Left kidney (tissue), 8 donors: ENCODE measurements at places on chromosomes 6 and 20. TPM values are rescaled to one million over a fixed set of nuclear protein-coding genes. Genes with fewer than 3 reads are reported as not detected.

The EYA4 gene
- 15.3 TPM for polyA plus RNA-seq

DNA sequence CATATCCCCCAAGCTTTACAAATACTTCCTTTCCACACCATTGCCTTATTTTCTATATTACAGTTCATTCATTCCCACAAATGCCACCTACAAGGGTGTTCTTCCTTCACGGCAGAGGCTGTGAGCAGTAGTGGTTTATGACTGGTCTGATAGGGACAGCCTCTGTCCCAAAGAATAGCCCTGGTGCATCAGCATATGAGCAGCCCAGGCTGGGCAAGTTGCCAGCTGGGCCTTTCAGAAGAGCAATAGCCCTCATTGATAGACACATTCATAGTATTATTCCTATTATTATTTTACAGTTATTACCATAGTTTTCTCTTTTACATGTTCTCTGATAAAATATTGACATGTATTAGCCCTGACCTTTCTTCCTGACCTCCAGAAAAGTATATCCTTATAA is 149.9 kb downstream of the MMS22L start:
- DNase-seq: no peak

GRCh38 chr6:12693122-12693521 is 23.4 kb upstream of the PHACTR1 start:
- no peak for DNase-seq

The ARFGEF2 gene
- 33.3 TPM for polyA plus RNA-seq

The RGS19 gene
- polyA plus RNA-seq: 3.6 TPM

DNA sequence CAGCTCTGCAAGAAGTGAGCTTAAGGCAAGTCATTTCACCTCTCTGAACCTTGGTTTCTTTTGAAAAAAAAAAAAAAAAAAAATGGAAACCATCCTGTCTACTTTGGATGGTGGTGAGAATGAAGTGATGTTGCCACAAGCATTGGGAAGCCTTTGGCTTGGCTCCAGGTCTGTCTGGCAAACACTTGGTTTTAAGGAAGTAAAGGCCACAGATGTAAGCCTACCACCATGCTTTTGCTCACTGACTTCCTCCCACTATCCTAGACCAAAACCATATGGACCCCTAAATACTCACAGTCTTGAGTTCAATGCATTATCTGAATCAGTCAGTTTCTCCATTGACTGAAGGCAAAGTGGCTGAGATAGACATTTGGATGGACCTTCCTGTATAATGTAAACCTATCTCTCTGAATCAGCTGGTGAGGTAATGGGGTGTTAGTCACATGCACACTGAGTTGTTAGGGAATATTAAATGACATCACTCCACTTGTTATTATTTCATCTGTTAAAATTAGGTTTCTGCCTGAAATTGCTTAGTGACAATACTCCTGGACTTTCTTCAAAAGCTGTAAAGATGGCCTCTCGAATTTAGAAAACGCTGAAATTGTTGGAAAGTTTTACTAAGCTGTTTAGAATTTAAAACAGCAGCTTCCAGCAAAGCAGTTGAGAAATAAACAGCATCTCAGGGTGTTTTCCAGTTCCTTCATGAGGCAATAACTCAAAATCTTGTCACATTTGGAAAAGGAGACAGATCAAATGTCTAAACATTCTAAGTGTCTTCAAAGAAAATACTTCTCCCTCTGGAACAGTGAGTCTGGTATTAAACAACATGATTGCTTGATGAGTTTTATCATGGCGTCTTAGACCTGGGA is 833.5 kb downstream of the DHX35 start:
- DNase-seq: no peak

The BTNL2 gene
- 3.4 TPM for polyA plus RNA-seq

The ABRACL gene
- 52.6 TPM for polyA plus RNA-seq

The SIRPG gene
- not detected for polyA plus RNA-seq

The TULP1 gene
- polyA plus RNA-seq: 1.7 TPM

DNA sequence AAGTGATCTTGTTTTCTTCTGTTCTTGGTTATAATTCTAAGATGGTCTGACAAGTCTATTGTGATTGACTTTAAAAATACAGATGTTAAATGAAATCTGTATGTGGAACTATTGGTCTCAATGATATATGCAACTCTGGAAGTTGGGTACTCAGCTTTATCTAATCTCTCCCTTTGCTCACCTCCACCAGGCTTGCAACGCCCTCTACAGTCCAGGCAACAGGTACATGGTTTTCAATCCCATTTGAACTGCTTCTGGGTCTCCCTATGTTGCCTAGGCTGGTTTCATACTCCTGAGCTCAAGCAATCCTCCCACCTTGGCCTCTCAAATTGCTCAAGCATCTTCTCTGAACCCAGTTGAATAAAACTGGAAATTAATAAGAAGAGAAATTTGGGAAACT is 25.6 kb upstream of the HLA-DQB1 start:
- no peak for DNase-seq

The TRPC4AP gene
- polyA plus RNA-seq: 70.6 TPM

DNA sequence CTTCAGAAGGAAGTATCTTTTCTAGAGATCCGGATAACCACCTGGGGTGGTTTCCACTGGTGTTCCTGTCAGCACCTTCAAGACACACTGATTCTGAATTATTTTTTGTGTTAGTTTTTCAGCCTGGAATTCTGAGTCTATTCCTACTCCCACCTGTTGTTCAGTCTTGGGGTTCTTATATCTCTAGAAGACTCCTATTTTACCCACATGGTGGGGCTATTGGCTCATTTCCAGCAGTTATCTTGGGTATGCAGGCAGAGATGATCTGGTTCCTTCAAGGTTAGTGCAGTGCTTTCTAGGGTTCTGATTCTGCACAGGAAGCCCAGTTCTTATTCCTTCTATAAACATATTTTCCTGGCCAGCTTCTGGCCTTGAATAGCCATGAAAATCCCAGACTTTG is 175.6 kb upstream of the PDE7B start:
- peak; percentile 66 for DNase-seq

The PRR18 gene
- polyA plus RNA-seq: 0.12 TPM

DNA sequence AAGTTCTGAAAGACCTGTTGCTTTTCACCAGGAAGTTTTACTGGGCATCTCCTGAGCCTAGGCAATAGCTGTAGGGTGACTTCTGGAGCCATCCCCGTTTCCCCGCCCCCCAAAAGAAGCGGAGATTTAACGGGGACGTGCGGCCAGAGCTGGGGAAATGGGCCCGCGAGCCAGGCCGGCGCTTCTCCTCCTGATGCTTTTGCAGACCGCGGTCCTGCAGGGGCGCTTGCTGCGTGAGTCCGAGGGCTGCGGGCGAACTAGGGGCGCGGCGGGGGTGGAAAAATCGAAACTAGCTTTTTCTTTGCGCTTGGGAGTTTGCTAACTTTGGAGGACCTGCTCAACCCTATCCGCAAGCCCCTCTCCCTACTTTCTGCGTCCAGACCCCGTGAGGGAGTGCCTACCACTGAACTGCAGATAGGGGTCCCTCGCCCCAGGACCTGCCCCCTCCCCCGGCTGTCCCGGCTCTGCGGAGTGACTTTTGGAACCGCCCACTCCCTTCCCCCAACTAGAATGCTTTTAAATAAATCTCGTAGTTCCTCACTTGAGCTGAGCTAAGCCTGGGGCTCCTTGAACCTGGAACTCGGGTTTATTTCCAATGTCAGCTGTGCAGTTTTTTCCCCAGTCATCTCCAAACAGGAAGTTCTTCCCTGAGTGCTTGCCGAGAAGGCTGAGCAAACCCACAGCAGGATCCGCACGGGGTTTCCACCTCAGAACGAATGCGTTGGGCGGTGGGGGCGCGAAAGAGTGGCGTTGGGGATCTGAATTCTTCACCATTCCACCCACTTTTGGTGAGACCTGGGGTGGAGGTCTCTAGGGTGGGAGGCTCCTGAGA is at the start of gene HFE:
Gene HFE (plus strand): TSS at position 146 of the 832 bp plus-strand sequence. CDS start 12 bp downstream, at position 158.
- no peak for DNase-seq

The FOXA2 gene
- not detected for polyA plus RNA-seq

GRCh38 chr6:41059556-41059955 is 6.6 kb downstream of the APOBEC2 start:
- no peak for DNase-seq

The MRPL2 gene
- polyA plus RNA-seq: 53.2 TPM

The CYP39A1 gene
- polyA plus RNA-seq: 6.8 TPM

The PAK5 gene
- 0.63 TPM for polyA plus RNA-seq

The SPATS1 gene
- polyA plus RNA-seq: not detected

- peak; percentile 28 for DNase-seq
These were observed 258.7 kb downstream of the LRFN2 start for GRCh38 chr6:40328386-40328985.

The SLC22A2 gene
- 14.3 TPM for polyA plus RNA-seq

The ZFP64 gene
- 22.0 TPM for polyA plus RNA-seq

GRCh38 chr6:2209226-2209809 is 36.1 kb downstream of the GMDS start:
- peak; percentile 31 for DNase-seq

DNA sequence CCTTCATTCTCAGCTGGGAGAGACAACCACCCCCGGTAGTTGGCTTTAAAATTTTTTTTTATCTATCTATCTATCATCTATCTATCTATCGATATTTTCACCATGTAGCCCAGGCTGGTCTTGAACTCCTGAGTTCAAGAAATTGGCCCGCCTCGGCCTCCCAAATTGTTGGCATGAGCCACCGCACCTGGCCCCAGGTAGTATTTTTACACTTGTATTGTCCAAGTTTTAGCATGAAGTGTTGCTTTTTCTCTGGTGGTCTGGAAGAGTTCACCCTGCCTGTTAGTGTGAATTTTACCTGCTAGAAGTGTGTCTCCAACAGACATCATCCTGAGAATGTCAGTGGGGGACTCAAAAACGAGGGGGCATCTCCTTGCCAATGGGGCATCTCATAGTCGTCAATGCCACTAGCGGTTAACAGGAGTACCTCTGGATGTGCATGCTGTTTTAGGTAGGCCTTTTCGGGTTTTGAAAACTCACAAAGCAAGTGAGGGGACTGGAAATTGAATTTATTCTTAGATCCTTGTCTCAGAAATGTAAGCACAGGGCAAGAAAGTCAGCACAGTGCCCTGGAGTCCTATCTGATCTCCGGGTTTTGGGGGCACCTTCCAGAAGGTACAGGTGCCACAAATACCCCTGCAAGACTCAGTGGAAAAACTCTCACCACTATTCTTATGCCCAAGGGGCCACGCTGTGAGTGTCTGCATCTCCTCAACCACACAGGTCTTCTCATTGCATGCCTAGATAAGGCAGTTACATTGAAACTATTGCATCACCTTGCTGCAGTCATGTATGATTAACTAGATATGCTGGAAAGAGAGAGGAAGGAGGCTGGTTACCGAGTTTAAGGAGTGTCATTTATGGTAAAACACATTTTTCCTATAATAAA is 37.1 kb downstream of the TNFAIP3 start:
- DNase-seq: no peak

The EYS gene
- polyA plus RNA-seq: 0.96 TPM

DNA sequence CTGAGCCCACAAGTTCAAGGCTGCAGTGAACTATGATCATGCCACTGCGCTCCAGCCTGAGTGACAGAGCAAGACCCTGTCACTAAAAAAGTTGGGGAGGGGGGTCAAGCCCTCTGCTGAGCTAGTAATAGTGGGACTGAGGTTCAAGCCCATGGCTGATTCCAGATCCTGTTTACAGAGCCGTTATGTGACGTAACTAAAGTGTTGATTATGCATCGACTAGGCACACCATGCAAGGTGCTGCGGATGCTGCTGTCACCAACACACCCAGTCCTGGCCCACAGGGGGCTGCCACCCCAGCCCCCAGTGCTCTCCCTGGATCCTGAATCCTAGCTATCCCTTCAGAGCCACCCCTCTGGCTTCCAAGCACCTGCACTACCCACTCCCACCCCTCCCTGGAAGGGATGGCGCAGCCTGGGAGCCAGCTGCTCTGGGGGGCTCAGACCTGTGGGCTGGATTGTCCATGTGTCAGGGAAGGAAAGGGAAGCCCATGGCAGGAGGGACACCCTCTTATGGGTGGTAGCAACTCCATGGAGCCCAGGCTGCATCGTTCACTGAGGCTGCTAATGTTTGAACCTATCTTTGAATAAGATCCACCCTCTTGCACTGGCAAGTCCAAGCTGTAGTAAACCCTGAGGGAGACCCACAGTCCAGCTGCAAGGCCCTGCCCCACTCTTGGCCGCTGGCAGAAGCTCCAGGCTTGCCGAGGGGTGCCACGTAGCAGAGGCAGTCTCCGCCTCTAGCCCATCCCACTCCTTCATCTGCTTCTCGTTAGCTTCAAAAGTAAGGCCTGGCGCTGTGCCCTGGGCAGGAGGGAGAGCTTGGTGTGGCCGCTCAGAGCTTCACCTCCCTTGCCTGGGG is 95.0 kb downstream of the SNX5 start:
- DNase-seq: peak; percentile 75

GRCh38 chr6:169959136-169960002 is 207.9 kb downstream of the ERMARD start:
- DNase-seq: no peak

The LY86 gene
- polyA plus RNA-seq: 1.1 TPM

The NKX2-4 gene
- not detected for polyA plus RNA-seq

DNA sequence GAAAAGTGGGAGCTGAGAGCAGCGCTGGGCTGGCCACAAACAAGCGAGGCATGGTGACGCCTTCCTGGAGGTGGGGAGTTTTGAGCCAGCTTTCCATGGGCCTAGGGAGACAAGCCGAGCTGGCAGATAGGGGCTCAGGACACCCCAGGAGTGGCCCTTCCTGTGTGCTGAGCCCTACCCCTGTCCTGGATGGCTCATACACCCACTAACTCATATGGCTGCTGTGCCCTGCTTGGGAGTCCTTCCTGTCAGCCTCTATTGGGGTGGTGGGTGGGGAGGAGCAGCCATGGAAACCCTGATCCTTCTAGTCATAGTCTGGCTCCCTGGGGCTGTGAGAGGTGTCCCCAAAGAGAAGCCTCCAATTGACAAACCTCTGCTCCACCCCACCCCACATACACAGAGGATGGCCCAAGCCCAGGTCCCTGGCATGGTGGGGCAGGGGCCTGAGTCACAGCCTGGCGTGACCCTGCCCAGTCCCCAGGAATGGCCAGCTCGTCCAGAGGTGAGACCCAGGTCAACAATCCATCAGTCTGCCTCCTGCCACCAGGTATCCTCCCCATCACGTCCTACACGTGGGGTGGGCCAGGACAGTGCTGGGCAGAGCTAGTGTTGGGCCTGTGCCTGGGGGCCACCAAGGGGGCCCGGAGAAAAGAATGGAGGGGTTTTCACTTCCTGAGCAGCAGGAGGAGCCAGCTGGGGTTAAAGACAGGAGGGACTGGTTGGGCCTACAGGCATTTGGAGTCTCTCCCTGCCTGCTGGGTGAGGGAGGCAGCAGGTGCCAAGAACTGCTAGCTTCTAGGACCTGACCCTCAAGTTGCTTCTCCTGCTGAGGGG is 52.2 kb downstream of the MRPL14 start:
- no peak for DNase-seq

- DNase-seq: no peak
These were observed 27.6 kb downstream of the KCNK15 start for GRCh38 chr20:44773070-44773829.

GRCh38 chr6:14713008-14713960 is 532.6 kb upstream of the JARID2 start:
- DNase-seq: no peak

DNA sequence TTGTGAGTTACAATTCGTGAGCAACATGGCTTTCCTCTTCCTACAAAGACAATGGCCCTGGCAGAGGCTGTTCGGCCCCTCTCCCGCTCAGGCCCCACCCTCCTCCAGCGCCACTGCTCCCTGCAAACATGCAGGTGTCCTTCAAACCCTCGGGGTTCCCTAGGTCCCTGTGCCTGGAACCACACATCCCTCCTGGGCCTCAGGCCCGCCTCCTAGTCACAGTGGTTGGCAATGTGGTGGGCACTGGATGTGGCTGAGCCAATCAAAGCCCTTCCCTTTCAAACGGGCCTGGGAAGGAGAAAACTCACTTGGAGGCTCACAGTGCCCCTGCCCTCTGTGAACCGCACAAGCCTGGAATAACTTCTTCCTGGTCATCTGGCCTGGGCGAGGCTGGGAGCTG is 147.2 kb downstream of the TFAP2C start:
- DNase-seq: no peak
